ENCODE measurements at places on chromosomes 7 and 10. TPM values are rescaled to one million over a fixed set of nuclear protein-coding genes. Genes with fewer than 3 reads are reported as not detected.

DNA sequence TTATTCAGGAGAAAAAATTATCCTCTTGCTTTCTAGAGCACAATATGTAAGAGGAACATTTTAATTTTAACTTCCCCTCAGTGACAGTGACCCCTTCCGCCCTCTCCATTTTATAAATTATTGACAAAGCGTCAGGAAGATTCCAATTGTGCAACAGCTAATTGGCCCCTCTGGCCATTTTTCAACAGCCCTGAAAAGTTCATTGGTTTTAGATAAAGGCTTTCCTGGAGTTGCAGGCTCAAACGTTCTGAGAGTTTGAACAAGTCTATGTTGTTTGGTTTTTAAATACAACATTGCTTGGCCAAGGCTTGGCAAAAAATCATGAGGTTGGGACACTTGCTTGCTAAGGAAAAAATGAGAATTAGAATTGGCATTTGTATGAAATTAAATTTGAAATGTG, 422.2 kb upstream of the ANKRD30A start:
- DNase-seq: no peak

Gene HOXA6
- polyA plus RNA-seq: 24.7 TPM

Gene TMEM254
- polyA plus RNA-seq: 53.9 TPM

GRCh38 chr10:12418725-12419261, 69.4 kb downstream of the CAMK1D start:
- DNase-seq: no peak

- no peak for DNase-seq
These were observed 8.4 kb upstream of the URGCP start for GRCh38 chr7:43914795-43915194.

Gene PILRA
- 3.1 TPM for polyA plus RNA-seq

- no peak for DNase-seq
These were observed 44.6 kb downstream of the INSIG1 start for GRCh38 chr7:155342313-155342712.

Gene PILRB
- polyA plus RNA-seq: 20.6 TPM
